ENCODE measurements at places on chromosomes 12 and 14. TPM values are rescaled to one million over a fixed set of nuclear protein-coding genes. Genes with fewer than 3 reads are reported as not detected.

PLA2G1B gene
- not detected for total RNA-seq

TAS2R31 gene
- total RNA-seq: 0.17 TPM

ZC3H14 gene
- total RNA-seq: 67.0 TPM

CDKN3 gene
- total RNA-seq: 81.1 TPM

CCDC175 gene
- total RNA-seq: not detected

LRFN5 gene
- total RNA-seq: not detected

B4GALNT3 gene
- 1.0 TPM for total RNA-seq

COX8C gene
- not detected for total RNA-seq

KERA gene
- not detected for total RNA-seq

AKAP5 gene
- total RNA-seq: 0.45 TPM

KICS2 gene
- total RNA-seq: 10.0 TPM

All from A549 treated with DMSO at 1 μM for 4 hours (cell line).